ENCODE measurements at places on chromosomes 11 and 22.

- no peak for DNase-seq
These were observed 9.3 kb downstream of the CXCR5 start for GRCh38 chr11:118892964-118893363.

DNA sequence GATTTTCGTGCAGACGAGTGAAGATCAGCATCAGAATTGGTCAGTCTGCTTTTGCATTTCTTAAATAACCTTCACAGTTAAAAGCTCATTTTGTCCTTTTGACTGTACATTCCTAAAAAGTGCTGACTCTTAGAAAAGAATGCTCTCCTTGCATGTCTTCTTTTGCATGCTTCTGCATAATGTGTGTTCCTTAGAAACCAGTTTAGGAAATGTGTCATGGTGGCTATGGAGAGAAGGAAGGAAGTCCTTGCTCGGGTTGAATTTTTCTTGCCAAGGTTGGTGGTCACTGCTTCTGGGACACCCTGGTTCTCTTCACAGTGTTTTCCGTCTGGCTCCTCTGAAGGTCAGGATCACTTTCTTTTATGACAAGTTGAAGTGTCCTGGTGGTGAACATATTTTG, 6.8 kb downstream of the AP2A2 start:
- DNase-seq, result no peak

GRCh38 chr11:2298795-2299761, 2.6 kb downstream of the C11orf21 start:
- peak; percentile 43 for DNase-seq

DNA sequence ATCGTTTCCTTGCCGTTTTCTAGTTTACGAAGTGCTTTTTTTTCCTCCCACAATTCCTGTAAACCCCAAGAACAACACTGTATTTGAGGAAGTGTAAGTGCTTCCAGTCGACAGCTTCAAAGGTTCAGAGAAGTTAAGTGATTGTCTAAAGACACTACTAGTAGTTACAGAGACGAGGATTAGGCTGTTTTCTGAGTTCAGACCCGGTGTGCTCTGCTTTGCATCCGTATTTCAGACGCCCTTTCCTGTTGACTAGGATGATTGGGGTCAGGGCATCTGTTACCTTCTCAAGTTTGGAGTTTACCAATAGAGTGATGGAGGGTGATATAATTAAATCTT, 430 bp downstream of the CLP1 start:
- DNase-seq, result no peak

DNA sequence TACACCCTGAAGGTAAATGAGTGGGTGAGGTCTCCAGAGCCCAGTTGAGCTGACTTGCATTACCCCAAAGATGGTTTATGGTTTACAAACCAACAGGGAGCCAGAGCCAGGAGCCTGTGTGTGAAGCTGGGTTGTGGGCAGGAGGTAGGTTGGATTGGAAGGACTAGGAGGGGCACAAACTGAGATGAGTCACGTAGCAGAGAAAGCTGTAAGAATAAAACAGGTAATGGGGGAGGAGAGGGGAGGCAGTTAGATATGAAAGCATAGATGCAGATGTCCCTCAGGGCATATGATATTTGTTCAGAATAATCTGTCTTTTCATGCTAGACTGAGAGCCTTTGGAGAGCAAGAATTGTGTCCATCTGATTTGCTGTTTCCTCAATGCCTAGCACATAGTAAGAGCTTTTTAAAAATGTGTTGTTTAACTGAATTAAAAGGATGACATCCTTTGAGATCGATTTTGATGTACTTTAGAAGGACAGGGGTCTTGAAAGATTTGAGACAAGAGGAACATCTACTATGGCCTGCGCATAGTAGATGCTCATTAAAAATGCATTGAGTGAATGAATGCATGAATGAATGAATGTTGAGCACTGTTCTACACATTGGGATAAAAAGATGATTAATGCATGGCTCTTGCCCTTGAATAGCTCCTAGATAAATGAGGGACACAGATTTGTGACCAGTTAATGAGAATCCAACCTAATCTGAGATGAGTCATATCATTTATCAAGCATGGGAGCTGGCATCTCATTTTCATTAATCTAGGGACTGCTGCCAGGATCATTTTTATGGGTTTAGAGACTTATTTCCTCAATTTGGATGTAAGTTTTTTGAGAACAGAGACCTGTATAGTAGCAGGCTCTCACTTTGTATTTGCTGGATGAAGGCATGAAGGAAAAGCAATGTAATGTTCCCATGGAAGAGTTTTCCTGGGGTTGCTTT, 175.8 kb upstream of the BDNF start:
- DNase-seq, result no peak

DNA sequence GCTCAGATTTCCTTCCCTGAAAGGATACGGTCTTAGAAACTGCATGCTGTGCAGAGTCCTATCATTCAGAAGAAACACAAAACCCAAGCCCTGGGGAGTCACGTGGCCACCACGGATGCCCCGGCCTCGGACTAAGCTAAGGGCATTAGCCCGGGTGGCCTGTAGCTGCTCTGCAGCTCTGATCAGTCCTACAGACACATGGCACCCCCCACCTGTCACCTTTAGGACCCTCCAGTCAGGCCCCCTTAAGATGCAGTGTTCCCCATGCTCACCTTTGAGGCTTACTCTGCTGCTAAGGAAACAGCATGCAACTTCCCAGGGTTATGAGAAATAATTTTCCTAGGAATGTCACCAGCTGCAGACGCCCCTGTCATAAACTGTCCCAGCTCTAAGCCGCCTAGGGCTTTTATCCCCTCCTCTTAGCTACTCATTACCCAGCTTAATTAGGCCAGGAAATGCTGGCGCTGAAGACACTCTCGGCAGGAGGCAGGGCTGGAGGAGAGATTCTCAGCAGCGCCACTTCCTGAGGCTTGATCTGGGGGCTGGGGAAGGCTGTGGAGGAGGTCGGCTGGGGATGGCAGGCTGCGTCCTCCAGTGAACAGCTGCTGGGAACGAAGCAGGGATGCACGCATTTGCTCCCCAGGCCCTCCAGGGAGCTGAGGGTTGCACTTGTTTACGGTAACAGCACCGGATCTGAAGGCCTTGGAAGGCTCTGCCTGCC, 47.2 kb upstream of the ADA2 start:
- DNase-seq, result peak; percentile 21

- no peak for DNase-seq
These were observed 119.2 kb upstream of the SEZ6L start for GRCh38 chr22:26050079-26050478.

DNA sequence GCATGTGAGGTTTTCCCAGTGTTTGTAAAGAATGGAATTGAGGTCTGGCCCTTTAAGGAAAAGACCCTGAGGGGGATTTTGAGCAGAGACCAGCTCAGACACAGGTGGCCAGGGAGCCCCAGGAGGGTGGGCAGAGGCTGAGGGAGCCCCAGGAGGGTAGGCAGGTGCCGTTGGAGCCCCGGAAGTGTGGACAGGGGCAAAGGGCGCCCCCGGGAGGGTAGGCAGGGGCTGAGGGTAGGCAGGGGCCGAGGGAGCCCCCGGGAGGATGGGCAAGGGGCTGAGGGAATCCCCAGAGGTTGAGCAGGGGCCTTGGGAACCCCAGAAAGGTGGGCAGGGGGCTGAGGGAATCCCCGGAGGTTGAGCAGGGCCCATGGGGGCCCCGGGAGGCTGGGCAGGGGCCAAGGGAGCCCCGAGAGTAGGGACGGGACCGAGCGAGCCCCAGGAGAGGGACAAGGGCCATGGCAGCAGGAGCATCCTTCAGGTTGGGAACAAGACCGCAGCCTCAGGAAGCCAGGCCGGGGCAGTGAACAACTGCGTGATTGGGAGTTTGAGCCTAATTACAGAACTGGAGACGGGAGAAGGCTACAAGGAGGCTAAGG, 292.0 kb downstream of the BRD1 start:
- no peak for DNase-seq

DNA sequence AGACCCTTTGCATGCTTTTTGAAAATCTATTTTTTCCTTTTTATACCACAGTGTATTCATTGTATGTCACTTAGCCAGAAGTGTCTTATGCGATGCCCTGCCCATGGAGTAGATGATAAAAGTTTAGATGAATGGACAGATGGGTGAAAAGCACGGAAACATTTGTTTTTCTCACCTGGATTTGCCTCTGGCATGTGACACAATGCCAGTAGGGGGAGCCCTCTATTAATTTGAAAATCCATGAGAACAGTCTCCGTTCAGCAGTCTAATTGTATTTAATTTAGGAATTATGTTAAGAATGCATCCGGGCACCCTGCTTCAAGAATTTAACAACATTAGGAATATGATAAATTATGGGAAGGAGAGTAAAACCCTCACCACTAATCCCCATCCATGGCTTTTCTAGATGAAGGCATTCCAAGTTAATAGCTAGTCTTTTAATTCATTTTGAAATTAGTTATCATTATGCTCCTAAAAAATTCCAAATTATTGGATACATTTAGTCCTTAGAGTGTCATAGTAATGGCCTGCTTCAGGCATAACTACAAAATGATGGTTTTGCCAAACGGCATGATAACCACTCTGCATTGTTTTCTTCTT, 55.3 kb upstream of the ALKBH3 start:
- DNase-seq, result no peak

DNA sequence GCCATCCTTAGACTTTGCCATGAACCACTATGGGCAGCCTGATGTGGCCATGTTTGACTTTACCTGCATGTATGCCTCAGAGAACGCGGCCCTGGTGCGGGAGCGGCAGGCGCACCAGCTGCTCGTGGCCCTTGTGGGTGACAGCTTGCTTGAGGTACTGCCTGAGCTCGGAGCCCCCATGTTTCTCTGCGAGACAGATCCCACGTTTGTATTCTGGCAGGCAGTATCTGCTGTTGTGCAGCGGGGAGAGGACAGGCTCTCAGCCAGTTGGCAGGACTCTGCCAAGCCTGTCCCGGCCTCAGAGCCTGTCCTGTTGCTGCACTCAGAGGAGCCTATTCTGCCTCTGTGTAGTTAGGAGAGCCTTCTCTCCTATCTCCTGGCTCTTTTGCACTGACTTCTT, 109.9 kb downstream of the MICAL2 start:
- no peak for DNase-seq

GRCh38 chr11:133830931-133831907, 14.1 kb downstream of the SPATA19 start:
- DNase-seq, result no peak

GRCh38 chr11:106997227-106997626, 21.0 kb downstream of the GUCY1A2 start:
- DNase-seq, result no peak

GRCh38 chr11:116144387-116144958, 628.3 kb downstream of the BUD13 start:
- no peak for DNase-seq

DNA sequence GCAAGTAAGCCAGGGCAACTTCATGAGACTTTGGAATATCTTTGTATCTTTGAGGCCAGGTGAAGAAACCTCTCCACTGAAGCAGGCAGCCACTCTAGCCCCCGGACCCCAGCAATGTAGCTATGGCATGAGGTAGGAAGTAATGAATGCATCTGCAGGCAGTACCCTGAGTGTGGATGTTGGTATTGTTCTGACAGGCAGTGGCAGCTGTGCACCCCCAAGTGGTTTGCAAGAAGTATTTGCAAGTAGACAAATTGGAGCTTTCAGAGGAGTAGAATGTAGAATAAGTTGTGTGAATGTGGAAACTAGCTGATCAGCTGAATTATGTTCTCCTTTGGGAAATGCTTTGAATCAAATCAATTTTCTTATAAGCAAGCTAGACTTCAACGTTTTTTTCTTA, 194.4 kb upstream of the PGR start:
- DNase-seq, result no peak

DNA sequence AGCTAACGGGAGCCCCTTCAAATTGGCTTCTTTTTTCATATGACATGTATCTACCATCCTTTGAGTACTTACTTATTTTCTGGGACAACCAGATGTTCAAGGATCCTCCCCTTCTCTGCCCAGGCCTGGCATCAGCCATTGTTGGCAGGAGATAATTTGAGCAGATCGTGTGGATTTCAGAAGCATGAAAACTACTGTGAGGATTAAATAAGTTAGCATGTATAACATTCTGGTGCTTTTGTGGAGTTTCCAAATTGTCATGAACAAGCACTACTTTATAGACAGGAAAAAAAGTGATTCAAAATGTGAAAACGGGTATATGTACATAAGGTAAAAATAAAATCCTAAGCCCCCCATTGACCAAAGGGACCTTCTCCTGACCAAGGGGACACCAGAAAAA, 2.1 kb upstream of the NADSYN1 start:
- DNase-seq, result no peak

DNA sequence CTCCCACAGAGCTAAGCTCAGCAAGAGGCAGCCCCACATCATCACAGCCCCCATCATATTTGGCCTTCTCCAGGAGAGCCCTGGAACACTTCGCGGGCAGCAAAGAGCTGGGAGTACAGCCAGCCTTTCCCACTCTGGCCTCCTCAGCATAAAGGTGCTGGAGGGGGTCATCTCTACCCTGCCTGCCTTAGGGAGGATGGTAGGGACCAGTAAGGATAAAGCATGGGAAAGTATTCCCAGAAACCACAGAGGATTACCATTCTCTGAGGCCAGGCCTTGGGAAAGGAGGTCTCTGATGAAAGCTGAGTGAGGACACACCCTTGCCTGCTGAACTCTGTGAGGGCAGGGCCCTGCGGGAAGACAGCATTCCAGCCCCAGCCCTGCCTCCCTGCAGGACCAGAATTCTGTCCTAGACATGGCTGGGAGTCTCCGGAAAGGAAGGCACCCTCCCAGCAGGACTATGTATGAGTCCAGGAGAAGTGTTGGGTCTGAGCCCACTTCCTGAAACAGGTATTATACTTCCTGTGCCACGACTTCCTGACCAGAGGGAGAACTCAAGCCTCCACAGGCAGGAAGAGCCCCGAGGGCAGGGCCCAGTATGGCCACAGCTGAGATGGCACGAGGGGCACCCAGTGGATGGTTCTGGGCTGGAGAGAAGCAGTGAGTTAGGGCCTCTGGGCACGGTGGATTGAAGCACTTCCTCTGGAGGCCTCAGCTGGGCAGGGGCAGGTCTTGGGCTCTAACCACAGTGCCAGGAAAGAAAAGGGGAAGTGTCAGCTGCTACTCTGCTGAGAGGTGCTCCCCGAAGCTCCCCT, 12.9 kb upstream of the CASTOR1 start:
- DNase-seq, result no peak

DNA sequence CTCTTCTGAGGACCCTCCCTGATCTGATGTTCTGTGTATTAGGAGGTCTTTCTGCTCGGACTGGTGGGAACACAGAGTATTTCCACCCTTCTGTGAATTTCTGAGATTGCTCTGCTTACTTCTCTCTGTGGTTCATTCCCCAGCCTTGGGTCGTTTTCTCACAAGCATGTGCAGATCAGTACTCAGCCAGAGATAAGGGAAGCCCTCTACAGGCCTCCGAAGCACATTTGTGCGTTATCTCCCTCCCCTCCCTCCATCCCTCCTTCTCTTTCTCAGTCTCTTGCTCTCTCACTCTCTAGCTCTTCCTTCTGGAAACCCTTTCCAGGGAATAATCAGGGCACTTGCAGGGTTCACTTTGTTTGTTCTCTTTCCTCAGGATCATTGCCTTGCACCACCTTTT, 35.2 kb upstream of the TUB start:
- no peak for DNase-seq

DNA sequence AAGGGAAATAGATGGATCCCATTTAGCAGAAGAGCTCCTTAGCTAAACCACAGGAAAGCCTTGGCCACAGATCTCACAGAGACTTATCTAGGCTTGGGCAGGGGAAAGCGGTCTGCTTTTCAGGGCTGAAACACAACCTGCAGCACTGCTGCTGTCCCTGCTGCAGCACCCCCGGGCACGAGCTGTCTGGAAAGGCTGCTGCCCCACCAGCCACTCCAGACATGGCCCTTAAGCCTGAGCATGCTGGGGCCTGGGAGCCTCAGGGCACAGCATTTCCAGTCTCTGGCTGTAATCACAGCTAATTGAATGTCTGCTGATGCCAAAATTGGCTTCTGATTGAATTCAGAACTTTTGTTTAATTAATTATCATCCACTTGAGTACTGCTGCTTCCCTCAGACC, 115.0 kb downstream of the TMPRSS5 start:
- DNase-seq, result no peak

Measured in activated CD4-positive, alpha-beta memory T cell treated with anti-CD3 and anti-CD28 coated beads for 36 hours (primary cell).